ENCODE measurements at places on chromosomes 13 and 19.
A peak's percentile ranks its signal among the peaks of the same experiment; 100 is the strongest.

- no peak for DNase-seq
Measured at GRCh38 chr13:107743526-107743925, 471.8 kb downstream of the LIG4 start.

DNA sequence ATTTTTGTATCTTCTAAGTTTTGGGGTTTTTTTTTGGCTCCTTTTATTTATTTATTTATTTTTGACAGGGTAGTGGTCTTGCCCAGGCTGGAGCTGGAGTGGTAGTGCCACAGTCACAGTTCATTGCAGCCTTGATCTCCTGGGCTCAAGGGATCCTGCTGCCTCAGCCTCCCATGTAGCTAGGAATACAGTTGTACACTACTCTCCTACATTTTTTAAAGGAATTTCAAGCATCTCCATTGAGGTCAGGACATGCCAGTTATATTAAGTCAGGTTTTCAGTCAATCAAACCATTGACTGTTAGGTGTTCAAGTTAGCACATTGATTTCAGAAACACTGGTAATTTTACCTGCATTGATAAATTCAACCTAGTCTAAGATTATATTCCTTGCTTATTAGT is 480.5 kb upstream of the SPRY2 start:
- no peak for DNase-seq

GRCh38 chr19:42067315-42067888 is 2.6 kb downstream of the GRIK5 start:
- no peak for DNase-seq

DNA sequence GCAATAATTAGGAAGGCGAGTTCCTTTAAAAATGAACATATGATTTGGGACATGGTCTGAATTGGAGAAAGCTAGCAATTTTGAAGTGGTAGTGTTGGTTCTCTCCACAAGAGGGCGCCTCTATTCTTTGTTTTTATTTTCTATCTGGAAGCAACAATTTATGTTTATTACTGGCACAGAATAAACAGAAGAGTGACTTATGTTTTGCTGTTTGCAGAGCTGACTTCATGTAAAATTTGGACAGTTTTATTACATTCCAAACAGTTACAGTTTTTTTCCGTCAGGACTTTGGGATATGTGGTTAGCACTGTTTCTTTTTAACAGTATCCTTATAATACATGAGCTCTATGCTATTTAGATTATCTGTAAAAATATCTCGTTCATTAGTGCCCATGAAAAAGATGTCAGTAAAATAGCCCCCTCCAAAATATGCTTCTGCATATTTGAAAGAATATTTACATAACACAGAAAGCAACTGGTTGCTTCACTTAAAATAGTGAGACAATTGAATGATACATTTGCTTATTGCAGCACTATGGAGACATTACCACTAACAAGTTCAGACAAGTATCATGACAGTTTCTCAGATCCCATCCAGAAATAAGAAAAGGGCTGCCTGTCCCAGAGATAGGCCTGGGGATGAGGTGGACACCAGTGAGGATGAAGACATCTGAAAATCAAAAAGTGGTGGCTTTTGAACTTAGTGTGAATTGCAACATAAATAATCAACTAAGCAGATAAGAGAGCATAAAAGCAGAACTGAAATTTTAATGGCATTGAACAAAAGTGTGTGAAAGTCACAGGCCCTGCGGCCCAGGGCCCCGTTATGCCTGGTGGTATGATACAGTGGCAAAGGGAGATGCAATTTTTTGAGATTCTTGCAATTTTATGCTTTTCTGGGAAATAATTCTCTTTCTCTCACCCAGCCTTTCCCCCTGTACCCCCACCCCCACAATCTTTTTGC is 32.3 kb upstream of the FGF9 start:
- DNase-seq: peak; percentile 49

DNA sequence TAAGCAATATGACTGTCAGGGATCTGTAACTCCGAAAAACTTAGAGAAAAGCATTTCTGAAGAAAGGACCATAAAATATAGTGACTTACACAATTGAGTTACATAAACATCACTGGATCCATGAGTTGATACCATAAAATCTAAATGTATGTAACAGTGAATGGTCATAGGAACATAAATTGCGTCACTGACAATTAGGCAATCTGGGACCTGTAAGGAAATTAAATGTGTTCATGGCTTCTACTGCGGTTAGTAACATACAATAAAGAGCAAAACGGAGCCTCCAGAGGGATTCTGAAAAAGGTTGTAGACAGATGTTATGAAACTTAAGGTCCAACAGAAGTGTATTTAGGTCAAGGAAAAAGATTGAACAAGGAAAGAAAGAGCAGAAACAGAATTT is 27.1 kb downstream of the POU4F1 start:
- DNase-seq: no peak

GRCh38 chr19:57778336-57778735 is 8.9 kb downstream of the ZNF586 start:
- no peak for DNase-seq

GRCh38 chr13:68304286-68304893 is 1074.3 kb upstream of the PCDH9 start:
- no peak for DNase-seq

DNA sequence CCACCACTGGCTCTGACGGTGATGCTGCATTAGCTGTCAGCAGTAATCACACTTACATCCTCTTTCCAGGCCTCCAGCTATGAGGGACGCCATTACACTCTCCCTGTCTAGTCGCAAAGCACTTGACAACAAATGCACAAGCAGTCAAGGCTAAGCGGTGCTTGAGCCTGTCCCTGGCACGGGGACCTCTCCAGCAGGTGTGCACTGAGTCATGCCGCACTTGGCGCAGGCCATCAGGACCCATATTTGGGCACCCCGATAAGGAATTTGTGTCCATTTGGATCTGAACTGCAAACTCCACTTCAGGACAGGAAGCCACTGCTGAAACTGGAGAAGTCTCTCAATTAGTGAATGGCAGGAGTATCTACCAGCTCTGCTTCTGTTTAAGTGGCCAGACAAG is 301.9 kb upstream of the OBI1 start:
- no peak for DNase-seq

GRCh38 chr13:37090912-37091311 is 14.6 kb downstream of the CSNK1A1L start:
- no peak for DNase-seq

Measured in memory B cell (primary cell).